ENCODE measurements at places on chromosomes 2 and 18.
A peak's percentile ranks its signal among the peaks of the same experiment; 100 is the strongest.

DNA sequence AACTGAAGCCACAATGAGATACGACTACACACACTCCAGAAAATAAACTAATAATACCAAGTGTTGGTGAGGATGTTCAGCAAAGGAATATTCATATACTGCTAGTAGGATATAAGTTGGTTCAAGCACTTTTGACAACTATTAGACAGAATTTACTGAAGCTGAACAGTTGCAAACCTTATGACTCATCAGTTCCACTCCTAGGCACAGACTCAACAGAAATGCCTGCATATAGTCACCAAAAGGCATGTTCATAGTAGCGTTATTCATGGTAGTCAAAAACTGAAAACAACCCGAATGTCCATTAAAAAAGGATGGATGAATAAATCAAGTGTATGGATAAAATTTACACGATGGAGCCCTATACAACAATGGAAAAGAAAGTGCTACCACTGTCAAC lies 232.0 kb downstream of the ANAPC1 start:
- peak; percentile 26 for DNase-seq

- DNase-seq = no peak
These were observed 47.4 kb upstream of the GPR45 start for GRCh38 chr2:105194022-105194675.

DNA sequence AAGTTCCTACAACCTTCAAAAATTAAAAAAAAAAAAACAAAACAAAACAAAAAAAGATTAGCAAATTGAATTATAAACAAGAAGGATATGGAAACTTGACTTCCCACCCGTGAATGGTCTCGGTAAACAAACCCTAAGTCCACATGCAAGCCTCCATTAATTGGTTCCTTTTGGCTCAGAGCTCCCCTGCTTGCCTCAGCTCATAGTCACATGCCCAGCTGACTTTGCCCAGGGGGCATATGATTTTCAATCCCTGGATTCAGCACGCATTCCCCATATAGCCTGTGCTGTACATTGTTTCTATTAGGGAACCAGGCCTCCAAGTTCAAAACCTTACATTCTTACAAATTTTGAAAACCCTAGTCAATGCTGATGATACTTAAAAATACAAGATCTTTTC lies 95.0 kb downstream of the PID1 start:
- no peak for DNase-seq

DNA sequence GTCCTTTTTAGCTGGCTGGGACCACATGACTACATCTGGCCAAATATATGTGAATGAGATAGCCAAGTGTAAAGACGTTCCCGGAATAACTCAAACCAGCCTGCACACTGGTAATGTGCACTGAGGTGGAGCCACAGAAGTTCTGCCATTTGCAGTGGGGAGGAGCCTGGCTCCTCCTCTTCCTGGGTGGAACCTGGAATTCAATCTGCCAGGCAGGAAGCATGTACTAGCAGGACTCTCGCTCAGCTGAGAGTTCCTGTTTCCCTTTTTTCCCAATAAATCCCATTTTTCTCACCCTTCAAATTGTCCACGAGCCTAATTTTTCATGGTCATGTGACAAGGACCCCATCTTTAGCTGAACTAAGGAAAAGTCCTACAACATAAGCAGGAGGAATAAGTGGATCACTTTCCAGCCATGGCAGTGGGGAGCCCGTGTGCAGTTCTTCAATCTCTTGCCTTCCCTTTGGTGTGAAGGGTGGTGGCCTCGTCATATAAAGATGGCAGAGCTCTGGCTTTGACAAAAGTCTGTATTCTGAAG lies 183.2 kb downstream of the UXS1 start:
- no peak for DNase-seq

- no peak for DNase-seq
These were observed 16.2 kb upstream of the PDE11A start for GRCh38 chr2:178088774-178089270.

DNA sequence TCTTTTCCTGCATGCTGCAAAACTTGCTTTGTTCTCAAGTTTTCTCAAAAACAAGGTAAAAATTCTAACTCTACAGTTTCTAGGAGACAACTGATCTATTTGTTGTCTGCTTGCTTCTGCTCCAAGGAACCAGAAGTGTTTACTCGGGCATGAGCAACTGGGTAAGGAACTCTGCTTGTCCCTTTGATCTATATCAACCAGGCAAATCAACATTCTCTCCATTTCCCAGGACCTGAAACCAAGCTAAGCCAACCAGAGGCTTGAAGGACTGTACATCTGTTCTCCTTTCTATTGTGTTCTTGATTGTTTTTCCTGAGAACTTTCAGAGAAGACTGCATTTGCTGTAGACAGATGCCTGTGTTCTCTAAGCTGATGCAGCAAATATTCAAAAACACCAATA lies 335.0 kb upstream of the KCNH7 start:
- no peak for DNase-seq

- no peak for DNase-seq
These were observed 121.2 kb upstream of the CAVIN2 start for GRCh38 chr2:191968120-191968519.

DNA sequence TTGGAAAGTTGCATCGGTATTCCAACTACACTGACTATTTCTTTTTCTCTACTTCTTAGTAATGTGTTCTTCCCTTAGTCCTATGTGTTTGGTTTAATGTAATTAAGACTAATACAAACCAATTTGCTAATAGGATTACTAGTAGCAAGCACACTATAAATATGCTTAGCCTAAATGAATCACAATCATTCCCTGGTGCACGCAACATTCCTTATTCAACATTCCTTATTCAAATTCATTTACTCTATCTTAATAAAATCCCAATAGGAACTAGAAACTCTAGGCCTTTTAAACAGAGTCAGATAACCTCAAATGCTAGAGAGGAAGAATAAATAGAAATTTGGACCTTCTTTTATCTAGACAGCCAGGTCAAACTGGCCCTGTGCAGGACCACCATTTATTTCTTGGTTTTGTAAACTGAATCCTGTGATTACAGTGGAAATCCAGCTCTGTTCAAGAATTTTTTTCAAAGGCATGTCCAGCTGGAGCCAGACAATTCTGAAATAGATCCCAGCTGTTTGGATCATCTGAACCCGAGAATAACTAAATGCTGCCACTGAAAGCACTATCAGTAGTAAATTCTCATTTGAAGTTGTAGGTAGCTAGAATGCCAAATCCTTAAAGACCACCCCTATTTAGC lies 103.1 kb downstream of the PPP1R1C start:
- DNase-seq = no peak

- DNase-seq = no peak
These were observed 30.3 kb upstream of the TLK1 start for GRCh38 chr2:171191021-171191420.

DNA sequence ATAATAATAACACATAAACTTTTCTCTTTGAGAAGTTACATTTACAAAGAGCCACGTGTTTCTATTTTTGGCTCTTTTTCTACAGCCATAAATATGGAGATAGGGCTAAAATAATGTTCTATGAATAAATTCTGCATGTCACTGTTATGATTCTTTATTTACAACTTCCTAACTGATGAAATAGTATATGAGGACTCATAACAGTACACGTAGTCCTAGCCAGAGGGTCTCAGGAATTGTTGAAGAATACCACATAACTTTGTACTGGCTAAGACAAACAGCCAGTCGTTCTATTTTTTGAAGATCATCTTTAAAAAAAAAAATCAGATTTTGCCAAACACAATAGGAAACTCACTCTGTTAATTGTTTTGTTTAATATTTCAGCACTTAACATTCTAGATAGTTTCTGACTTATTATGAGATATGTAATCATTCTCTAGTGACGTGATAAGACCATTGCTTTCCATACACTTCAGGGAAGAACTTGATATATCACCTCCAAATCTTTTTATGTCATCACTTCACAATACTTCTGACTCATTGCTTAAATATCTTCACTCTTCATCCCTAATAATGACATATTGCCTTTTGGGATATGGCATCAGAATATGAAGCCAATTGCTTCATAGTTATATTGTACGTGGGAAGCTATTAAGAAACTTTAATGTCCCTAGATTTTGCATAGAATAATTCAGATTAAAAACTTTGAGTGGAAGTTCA lies 256.1 kb downstream of the XIRP2 start:
- DNase-seq = peak; percentile 35

DNA sequence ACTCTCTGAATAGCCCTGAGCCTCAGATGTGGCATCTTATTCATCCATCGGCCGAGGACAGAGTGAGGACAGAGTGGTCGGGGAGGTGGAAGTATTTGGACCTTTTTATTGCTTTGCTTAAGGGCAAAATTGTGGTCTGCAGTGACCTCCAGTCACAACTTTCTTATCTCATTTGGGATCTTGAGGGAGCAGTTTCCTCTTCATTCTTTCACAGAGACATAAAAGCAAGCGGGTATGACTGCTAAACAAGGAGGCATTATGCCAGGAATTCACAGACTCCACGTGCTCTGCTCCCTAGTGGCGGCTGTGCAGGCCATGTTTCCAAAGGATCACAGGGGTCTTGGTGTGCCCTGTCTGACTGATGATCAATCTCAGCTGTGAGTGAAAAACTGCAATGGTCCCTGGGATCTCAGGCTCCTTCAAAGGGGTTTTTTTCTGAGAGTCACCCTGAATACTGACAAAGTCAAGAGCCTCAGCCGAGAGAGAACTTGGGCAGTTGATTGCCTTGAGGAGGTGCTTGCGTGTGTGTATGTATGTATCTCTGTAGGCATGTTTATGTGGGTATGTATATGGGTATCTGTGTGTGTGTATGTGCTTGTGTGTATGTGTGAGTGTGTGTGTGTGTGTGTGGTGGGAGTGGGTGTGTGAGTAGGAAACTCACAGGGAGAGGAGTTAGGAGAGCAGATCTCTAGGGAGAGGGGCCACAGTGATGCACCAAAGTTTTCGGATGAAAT lies 47.7 kb downstream of the RAPGEF4 start:
- DNase-seq = peak; percentile 96

GRCh38 chr2:170554278-170554955 lies 160.7 kb upstream of the SP5 start:
- peak; percentile 75 for DNase-seq

- no peak for DNase-seq
These were observed 15.9 kb downstream of the FAM171B start for GRCh38 chr2:186709529-186710450.

GRCh38 chr2:217363470-217363869 lies 503.6 kb upstream of the TNP1 start:
- DNase-seq = no peak

DNA sequence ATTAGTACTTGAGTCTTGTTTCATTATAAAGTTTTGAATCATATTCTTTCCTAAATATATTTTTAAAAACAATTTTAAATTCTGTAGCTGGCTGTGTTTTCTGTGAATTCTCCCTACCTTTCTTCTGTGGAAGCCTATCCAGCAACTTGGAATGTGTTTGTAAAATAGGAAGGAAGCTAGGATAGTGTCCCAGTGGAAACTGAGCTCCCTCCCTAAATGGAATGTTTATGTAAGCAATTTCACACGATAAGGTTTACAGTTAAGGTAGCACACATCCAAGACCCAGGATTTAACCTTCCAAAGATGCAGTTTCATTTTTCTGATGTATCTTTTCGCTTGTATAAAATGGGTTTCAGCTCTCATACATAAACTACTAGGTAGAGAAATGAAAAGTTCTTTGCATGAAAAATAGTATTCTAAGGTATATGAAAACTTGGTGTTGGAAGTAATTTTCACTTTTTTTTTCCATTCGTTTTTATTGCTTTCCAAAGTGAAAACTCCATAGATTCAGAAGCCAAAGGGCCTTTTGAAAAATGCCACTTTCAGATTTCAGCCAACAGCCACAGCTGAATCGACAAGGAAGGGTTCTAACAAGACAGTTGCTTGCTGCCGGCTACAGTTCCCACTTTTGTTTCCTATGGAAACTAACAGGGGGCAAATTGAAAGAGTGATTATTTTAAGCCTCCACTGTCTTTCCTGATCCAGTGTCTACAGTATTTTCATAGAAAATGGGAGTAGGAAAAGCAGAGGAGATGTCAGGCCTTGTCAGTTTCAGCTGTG lies 405.1 kb upstream of the POU3F3 start:
- DNase-seq = no peak

- DNase-seq = peak; percentile 51
These were observed 484.8 kb upstream of the ID2 start for GRCh38 chr2:8197101-8197500.

DNA sequence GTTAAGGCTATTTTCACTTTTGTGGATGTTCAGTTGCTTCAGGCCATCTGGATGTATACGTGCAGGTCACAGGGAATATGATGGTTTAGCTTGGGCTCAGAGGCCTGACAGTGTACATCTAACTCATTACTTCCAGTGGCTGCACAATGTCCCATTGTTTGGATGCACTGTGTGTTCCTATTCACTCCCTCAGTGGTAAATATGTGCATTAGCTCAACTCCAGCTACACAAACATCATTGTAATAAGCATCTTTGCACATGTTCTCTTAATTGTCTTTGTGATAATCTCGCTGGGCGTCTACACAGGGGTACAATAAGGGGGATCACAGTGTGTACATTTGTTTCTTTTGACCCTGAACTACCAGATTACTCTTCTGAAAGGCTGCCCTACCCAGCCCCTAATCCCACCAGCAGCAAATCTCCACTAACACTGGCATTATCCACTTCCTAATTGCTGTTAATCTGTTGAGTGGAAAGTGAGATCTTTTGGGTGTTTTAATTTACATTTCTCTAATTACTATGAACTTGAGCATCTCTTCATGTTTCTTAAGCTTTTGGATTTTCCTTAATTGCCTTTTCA lies 56.1 kb upstream of the POLE4 start:
- DNase-seq = no peak

- DNase-seq = no peak
These were observed 342 bp downstream of the CYB5A start for GRCh38 chr18:74291472-74291770.

DNA sequence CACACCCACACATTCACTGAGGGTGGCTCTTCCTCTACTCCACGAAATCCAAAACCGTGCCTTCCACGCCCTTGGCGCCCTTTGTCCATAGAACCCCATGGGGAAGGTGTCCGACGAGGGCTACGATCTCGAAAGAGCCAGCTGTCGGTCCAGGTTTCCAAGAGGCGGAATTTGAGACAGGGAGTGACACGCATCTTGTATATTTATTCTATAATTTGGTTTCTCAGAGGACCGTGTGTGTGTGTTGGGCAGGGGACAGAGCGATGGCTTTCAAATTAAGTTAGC lies 726 bp downstream of the C2orf69 start:
- no peak for DNase-seq

- no peak for DNase-seq
These were observed 232.9 kb downstream of the CDH7 start for GRCh38 chr18:65983750-65984149.

- DNase-seq = no peak
These were observed 14.9 kb downstream of the L3MBTL4 start for GRCh38 chr18:6399776-6400175.
